ENCODE measurements at places on chromosomes 5 and 9.

GRCh38 chr5:150778517-150779396 lies at the start of gene SMIM3:
Gene SMIM3, plus strand, starts transcription at chr5:150778757. Its CDS starts 16,684 bp downstream, at chr5:150795441.
- DNase-seq: no peak

DNA sequence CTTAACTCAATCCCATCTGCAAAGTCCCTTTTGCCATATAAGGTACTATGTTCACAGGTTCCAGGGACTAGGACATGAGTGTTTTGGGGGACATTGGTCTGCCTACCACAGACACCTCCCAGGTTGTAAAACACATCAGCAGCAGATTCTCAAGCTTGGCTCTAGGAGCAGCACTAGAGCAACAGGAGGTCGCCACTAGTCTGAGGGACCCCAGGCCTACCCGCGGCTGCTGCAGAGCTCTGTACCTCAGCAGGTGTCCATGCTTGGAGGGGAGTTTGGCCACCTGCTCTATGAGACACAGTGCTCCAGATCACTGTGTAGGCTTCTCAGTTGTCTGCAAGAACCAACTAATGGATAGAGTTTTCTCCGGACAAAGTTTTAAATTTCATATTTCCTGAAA lies 262.2 kb upstream of the ARRDC3 start:
- no peak for DNase-seq

DNA sequence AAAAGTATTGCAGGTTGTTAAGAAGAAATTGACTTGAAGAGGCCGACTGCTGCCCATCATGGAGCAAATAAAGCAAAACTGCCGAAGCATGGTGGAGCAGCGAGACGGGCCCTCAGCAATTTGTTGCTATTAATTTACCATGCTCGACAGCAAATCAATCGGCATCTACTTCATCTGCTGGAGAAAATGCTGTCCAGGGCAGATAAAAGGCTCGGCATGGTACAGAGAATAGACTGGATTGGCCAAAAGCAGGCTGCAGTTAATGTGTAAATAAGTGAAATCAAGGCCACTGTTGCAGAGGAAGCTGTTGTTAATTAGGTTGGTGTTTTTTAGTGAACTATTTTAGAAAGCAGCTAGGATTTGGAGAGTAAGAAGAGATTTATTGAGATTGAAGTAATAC lies 8.3 kb downstream of the TLE4 start:
- no peak for DNase-seq

DNA sequence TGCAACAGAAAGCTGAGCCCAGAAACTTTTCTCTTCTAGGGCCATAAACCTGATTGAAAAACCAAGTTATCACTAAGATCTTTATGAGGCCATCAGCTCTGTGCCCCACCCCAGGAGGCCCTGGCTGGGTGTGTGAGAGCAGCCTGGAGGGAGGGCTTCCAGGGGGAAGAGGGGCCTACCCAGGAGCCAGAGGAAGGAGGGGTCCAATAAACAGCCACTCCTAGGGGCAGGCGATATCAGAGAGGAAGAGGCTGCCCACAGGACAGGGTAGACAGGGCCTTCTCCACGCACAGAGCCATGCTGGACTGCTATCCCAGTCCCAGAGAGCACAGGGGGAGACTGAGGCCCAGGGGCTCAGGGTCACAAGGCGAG lies 4.5 kb upstream of the CDX1 start:
- no peak for DNase-seq

DNA sequence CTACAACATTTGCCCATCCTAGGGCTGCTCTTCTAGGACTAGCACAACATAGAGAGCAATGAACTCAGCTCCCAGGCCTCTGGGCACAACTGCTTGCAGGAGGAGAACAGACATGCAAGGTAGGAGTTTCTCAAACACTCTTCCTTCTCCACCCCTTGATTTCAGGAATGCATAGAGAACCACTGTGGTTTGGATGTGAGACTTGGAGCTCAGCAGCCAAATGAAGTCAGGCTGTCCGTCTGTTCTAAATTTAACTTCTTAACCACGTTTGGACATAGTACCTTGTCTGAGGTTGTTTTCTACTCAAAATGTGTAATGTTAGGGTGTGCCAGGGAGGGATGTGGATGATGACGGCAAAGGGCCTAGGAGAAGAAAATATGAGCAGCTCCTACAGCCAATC lies 515.1 kb upstream of the TNC start:
- DNase-seq: no peak

- no peak for DNase-seq
Measured at GRCh38 chr5:135569755-135570452, 8.9 kb downstream of the CXCL14 start.

DNA sequence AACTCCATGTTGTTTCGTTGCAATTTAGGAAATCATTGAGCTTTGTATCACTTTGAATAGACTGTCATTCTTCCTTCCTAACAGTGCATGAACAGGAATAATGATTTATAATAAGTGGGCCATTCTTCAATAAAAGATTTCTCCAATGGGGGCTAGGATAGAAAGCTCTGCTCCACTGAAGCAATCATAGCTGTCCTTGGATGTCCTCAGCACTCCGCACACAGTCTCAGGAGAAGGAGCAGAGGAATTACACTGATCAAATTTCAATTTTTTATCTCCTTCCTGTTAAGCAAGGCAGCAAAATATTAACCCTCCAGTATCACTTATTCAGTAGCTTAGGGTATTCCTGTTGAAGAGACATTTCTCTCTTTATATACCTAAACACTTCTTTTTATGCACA lies 532.7 kb upstream of the ST8SIA4 start:
- no peak for DNase-seq

GRCh38 chr5:123673107-123673506 lies 161.1 kb downstream of the CSNK1G3 start:
- DNase-seq: no peak

DNA sequence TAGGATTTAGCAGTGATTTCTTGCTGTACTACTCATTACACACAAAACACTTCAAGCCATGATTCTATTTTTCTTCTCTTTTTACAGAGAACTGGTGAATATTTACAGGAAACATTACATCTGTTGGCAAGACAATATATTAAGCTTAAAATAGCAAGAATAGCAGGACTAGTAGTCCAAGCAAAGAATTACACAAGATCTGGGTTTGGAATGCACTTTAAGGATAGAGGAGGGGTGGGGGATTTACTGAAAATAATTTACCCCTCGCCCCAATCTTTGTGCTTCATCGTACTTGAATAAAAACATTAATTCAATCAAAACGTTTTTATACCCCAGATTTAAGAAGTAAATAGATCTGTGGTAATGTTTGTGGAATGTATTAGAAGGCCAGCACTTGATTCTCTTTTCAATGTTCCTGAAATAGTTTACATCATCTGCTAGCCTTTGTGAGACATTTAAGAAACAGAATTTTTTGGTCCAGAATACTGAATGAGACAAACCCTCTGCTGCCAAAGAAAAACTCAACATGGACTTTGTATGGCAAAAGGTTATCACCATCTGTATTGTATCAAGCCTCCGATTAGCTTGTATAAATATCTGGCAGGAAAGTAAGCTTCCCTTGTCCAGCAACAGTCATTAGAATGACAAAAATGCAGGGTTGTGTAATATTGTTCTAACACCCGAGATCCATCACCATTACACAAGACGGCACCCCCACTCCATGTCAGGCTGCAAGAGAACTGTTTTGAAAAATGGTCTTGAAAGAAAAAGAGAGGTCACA lies 23.8 kb downstream of the SVEP1 start:
- no peak for DNase-seq
